ENCODE measurements at places on chromosomes 6 and 20. TPM values are rescaled to one million over a fixed set of nuclear protein-coding genes. Genes with fewer than 3 reads are reported as not detected.

Gene HRH3
- not detected for total RNA-seq

Gene ABHD16B
- 0.29 TPM for total RNA-seq

Gene EFHC1
- 20.7 TPM for total RNA-seq

Gene MYBL2
- total RNA-seq, result 450 TPM

Gene KCNQ2
- not detected for total RNA-seq

Gene BCLAF1
- 186 TPM for total RNA-seq

Gene SYCP2
- 0.19 TPM for total RNA-seq

Gene LY6G5C
- total RNA-seq, result 2.5 TPM

Gene TSHZ2
- not detected for total RNA-seq

Gene CST5
- not detected for total RNA-seq

Gene VSX1
- total RNA-seq, result not detected

Gene SOBP
- 31.3 TPM for total RNA-seq

Gene ZC3H12D
- 14.8 TPM for total RNA-seq

Gene LIN28B
- not detected for total RNA-seq

Gene OGFR
- total RNA-seq, result 69.9 TPM

Gene ADAM33
- total RNA-seq, result not detected

Gene TBC1D32
- total RNA-seq, result 7.5 TPM

Gene PPIL6
- 1.3 TPM for total RNA-seq

Gene RIMS4
- not detected for total RNA-seq

Gene RIPPLY2
- total RNA-seq, result not detected

Gene SLCO4A1
- total RNA-seq, result 30.4 TPM

Gene AVP
- not detected for total RNA-seq

Gene MYB
- total RNA-seq, result 26.1 TPM

All from OCI-LY7 (cell line).